CD4-positive, alpha-beta T cell treated with Interleukin-15 for 4 hours (primary cell): ENCODE measurements at places on chromosomes 5 and 9.
A peak's percentile ranks its signal among the peaks of the same experiment; 100 is the strongest.

DNA sequence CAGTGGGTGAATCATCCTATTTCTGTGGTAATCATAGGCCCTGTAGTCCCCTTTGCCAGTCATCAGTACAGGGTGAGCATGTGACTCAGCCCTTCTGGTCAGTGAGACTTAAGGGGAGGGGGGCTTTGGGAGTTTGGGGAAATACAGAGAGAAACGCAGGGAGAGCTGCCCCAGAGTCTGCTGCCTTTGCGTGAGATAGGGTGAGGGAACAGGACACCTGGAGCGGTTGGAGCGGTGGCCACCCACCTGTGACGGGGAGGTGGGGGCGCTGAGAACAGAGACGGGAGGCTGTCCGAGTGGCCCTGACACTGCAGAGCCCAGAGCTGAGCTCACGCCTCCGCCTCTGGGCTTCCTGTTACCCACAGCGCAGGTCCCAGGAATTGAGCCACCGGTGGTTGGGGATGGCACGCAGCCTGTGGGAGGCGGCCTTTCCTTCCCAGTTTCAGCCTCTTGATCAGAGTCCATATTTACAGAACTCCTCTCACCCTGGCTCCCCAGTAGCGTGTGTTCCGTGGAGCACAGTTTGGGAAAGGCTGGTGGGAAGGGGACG lies 92.0 kb upstream of the ERCC6L2 start:
- DNase-seq = no peak

DNA sequence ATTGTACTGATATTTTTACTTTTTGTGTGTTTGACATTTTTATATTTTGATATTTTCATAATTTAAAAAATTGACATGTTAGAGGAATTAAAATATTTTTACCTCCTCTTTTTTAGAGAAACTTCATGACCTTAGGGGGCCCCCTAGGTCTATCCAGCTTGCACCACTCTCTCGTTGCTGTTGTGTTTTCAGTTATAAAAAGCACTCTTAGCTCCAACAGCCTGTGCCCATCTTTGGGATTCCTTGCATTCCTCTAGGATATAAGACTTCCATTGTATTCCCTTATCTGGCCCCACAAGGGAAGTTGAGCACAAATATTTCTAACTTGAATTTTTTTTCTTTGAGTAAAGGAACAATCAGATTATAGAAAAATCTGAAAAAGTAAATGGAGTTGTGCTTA lies 245.3 kb downstream of the SH3GL2 start:
- no peak for DNase-seq

- DNase-seq = no peak
Measured at GRCh38 chr5:147415651-147416050, 94.2 kb downstream of the DPYSL3 start.

GRCh38 chr9:109799141-109799540 lies 19.1 kb downstream of the PALM2AKAP2 start:
- no peak for DNase-seq

- DNase-seq = peak; percentile 43
Measured at GRCh38 chr5:68216245-68217046, 890 bp downstream of the PIK3R1 start.

DNA sequence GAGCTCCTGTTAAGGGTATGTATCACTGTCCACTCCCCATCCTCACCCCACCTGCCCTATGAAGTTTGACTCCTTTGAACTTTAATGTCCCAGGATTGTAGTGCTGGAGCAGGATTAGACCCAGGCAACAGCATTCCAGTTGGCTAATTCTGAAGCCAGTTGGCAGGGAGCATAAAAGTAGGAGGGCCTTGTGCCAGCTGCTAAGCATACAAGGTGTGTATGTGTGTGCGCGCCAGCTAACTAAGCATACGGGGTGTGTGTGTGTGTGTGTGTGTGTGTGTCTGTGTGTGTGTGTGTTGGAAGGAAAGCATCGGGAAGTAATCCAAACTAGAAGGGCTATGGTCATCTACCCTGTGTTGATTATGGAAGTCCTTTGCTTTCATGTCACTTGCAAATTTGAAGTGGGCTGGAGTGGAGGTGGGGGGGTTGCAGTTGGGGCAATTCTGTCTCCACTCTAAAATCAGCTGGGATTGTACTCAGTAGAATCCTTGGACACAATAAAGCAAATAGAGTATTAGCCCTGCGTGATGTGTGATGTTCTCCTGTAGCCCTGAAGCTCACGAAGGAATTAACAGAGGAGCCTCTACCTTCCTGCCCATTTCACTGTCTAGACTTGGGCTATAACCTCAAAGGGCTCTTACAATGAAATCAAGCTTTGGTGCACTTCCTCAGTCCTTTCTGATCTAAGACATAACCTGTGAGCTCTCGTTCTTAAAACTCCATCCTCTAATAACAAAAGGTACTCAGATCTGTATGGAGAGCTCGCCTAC lies 26.9 kb downstream of the HMGCR start:
- DNase-seq = no peak

DNA sequence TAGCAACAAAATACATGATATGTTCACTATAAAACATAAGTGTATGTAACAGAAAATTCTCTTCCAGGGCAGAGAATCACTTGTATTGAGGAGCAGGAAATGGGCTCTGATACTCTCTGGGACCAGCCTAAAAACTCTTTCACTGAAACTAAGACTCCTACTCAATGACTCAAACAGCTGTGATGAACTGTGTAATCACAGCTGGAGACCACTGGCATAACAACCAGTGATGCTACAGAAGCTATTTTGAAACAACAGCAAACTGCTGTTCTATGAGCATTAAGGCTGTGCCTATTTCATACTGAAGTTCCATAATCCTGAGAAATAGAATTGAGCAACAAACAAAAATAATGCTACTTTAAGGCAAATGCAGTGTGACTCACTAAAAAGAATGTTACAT lies 594.0 kb downstream of the HINT1 start:
- DNase-seq = no peak

- DNase-seq = peak; percentile 43
Measured at GRCh38 chr9:131628459-131629225, 83.3 kb downstream of the PRRT1B start.

- no peak for DNase-seq
Measured at GRCh38 chr9:98182069-98182820, 10.2 kb downstream of the CORO2A start.

DNA sequence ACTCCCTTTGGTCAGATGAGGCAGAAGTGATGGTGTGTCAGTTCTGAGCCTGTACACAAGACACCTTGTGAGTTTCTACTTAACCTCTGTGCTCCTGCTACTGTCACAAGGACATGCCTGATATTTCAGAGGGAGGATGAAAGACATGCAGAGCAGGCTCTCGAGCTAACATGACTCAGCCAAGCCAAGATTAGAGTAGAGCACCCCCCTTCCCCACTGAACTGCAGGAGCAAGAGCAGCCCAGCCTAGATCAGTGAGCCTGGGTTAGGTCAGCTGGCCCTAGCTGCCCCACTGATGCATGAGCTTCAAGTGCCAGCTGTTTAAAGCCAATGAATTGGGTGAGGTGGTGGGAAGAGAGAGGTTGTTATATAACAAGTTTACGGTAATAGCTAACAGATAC lies 36.7 kb downstream of the BRINP1 start:
- DNase-seq = no peak

DNA sequence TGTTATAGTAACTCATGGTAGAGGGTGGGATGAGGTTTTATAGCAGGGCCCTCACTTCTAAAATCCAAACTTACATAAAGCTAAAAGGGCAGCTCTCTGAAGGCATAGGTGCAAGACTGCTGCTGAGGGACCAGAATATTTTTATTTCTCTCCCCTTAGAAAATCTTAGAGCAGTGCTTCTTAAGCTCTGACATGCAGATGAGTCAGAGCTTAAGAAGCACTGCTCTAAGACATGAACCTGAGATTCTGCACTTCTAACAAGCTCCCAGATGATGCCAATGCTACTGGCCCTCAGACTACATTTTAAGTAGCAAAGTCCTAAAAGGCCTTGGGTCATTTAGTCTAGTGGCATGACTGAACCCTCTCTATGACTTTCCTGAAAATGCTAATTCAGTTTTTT lies 97.6 kb upstream of the SPRY4 start:
- no peak for DNase-seq

DNA sequence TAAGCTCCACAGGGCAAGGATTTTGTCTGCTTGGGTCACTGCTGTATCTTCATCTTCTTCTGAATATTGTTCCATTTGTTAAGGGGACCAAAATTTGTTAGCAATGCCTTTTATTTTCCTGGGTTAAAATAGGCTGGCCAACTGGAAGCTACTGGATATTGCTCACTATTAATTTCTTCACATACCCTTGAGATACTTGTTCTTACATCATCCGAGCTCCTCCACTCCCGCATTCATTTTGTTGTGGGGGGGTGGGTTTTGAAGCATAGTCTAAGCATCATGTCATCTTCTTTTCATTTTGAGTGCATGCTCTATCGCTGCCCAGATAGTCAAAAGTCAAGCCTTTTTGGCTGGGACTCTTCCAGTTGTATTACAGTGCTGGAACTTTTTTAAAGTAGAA lies 42.5 kb upstream of the PIK3R1 start:
- DNase-seq = no peak

- no peak for DNase-seq
Measured at GRCh38 chr5:136115183-136115865, 17.3 kb upstream of the SMAD5 start.

DNA sequence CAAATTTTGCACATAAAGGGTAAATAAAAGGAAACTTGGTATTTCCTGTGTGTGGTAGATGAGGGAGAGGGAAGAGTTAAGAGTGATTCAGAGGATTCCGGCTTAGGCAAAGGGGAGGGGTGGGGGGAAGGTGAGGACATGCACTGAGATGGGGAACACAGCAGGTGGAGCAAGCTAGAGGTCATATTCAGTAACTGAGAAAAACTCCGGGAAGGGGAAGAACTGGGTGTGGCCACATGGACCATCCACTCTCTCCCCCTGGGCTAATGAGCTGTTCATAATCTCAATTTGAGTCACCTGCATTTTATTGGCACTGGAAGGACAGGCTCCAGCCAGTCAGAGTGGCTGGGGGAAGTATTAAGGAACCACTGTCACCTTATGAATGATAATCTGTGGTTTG lies 45.1 kb upstream of the UGCG start:
- no peak for DNase-seq

GRCh38 chr5:176629317-176629852 lies 949 bp downstream of the SNCB start:
- no peak for DNase-seq

GRCh38 chr5:36839489-36840476 lies 36.8 kb upstream of the NIPBL start:
- no peak for DNase-seq

GRCh38 chr9:104725014-104725413 lies 22.5 kb upstream of the NIPSNAP3A start:
- no peak for DNase-seq

DNA sequence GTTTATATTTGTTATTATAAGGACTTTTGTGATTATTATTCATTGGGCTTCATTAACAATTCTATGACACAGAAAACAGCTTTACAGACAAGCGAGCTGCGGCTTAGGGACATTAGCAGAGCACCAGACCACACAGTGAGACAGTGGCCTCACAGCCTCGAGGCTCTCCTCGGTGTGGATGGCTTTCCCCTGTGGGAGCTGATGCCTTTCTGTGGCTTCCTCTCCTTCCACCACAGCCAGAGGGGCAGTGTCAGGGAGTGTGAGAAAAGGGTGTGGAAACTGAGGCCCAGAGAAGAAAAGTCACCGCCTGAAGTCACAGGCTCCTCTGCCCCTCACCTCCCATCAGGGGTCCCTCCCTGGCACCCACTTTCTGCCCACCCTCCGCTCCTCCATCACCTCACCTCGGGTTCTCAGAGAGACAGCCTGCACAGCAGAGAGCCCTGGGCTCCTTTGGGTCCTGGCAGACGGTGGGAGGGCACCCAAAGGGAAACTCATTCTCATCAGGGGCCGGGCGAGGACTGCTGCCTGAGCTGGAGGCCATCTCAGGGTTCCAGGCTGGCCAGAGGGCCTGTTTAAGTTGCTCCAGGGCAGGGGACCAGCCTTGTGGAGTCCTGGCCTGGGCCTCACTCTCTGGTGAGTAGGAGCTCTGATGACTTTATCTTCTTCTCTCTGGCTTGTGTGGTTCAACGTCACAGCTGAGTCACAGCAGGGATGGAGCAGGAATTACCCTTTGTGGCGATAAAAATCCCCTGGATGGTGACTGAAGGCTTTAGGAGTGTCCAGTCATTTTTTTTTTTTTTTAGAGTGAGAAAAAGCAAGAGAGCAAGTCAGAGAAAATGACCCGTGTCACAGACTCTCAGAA lies 830 bp downstream of the TRAF1 start:
- DNase-seq = peak; percentile 85

- no peak for DNase-seq
Measured at GRCh38 chr9:28365728-28366127, 792.4 kb upstream of the C9orf72 start.

- DNase-seq = no peak
Measured at GRCh38 chr5:154101184-154101583, 62.4 kb downstream of the MFAP3 start.

- no peak for DNase-seq
Measured at GRCh38 chr5:61293071-61293470, 39.0 kb upstream of the ZSWIM6 start.

- DNase-seq = peak; percentile 47
Measured at GRCh38 chr5:157545610-157546310, 29.8 kb downstream of the ADAM19 start.

GRCh38 chr9:33154371-33154770 lies 12.8 kb downstream of the B4GALT1 start:
- no peak for DNase-seq

DNA sequence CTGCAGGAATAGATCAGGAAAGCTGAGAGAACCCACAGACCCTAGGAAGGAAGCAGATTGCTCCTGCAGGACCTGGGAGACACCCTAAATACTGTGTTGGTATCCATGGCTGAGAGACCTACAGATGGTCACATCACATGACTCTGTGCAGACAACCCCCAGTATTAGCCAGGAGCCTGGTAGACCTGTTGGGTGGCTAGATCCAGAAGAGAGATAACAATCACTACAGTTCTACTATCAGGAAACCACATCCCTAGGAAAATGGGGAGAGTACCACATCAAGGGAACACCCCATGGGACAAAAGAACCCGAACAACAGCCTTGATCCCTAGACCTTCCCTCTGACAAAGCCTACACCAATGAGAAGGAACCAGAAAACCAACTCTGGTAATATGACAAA lies 24.2 kb upstream of the MELK start:
- DNase-seq = no peak

DNA sequence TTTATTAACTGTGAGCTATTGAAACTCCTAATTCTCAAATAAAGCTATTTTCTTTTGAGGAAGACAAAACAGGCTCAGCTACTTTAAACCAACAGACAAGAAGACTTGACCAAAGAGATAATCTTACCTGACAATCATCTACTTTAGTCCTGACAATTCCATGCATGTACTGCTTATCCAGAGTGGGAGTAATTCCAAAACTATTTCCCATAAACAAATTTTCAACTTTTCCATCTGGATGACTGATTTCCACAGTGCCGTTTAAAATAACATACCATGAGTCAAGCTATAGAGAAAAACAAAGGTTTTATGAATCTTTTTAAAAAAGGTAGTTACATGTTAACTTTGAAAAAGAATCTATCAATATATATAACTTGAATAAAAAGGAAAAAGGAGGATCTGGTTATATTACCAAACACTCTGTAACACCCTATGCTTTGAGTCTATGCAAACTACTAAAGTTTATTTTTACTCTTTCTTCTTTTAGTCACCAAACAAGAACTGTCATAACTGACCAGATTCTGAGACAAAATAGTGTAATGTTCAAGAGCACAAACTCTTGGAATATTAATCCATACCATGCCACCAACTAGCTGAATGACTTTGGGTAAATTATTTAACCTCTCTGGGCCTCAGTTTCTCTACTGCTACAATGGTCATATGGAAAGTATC lies 129.7 kb downstream of the RAPGEF6 start:
- no peak for DNase-seq
